Activated CD4-positive, alpha-beta T cell treated with anti-CD3 and anti-CD28 coated beads for 1 hour (primary cell): ENCODE measurements at places on chromosomes 3 and 15.

DNA sequence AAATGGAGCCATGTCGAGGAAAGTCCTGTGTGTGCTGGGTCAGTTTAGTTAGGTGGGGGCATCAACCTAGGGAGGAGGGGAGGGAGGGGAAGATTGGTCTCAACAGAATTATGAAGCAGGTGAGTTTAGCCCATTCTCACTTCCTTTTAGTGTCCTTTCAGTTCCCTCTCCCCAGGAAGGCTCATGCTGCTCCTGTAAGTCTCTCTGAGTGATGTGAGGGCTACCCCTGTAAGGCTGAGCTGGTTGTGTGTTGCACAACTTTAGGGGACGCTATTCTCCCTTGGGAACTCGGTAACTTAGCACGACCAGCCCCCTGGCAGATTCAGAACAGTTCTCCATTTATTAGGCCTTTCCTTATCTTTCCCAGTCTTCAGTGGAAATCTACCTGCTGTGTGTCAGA, 21.2 kb downstream of the IL5RA start:
- DNase-seq = no peak

GRCh38 chr15:100937171-100937570, 18.0 kb downstream of the LRRK1 start:
- DNase-seq = no peak

GRCh38 chr3:53728606-53729005, 117.6 kb downstream of the CHDH start:
- no peak for DNase-seq

DNA sequence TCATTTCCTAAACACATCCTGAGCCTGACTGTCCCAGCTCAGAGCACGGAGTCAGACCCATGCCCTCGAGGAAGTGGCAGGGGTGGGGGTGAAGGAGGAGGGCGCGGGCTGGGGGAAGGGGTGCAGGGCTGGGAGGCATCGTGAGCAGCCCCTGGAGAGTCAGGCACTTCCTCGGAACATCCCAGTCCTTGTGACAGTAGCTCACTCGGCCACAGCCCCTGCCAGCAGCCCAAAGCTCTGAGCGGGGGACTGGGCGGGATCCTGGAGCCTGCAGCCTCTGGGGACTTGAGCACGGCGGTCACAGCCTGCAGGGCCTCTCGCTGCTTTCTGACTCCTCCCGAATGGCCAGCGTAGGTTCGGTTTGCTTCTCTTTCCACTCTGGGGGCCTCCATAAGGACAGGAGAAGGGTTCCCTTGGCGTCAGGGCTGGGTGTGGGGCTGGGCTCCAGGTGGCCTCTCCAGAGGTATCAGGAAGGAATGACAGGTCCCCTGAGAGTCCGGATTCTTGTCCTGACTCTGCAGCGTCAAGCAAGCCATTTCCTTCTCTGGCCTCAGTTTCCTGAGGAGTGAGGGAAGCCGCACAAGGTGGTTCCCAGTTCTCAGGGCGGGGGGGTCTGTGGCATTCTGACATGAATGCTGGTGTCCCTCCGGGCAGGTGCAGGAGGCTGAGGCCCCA, 20.9 kb downstream of the PSTPIP1 start:
- DNase-seq = no peak

DNA sequence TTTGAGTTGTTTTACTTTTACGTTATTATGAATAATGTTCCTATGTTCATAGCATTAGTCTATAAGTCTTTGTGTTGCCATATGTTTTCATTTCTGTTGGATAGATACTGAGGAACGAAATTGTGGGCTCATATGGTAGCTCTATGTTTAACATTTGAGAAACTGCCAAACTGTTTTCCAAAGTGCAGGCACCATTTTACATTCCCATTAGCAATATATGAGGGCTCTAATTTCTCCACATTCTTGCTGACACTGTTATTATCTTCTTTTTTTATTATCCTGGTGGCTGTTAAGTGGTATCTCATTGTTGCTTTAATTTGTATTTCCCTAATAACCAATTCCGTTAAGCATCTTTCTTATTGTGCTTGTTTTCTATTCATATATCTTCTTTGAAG, 1.8 kb upstream of the PIK3R4 start:
- no peak for DNase-seq
